ENCODE measurements at places on chromosomes 16 and 17. TPM values are rescaled to one million over a fixed set of nuclear protein-coding genes. Genes with fewer than 3 reads are reported as not detected.
A peak's percentile ranks its signal among the peaks of the same experiment; 100 is the strongest.

- no peak for DNase-seq
Measured at GRCh38 chr16:28179354-28179753, 32.4 kb downstream of the XPO6 start.

- peak; percentile 92 for DNase-seq
Measured at GRCh38 chr17:59093702-59094231, 12.9 kb downstream of the TRIM37 start.

DNA sequence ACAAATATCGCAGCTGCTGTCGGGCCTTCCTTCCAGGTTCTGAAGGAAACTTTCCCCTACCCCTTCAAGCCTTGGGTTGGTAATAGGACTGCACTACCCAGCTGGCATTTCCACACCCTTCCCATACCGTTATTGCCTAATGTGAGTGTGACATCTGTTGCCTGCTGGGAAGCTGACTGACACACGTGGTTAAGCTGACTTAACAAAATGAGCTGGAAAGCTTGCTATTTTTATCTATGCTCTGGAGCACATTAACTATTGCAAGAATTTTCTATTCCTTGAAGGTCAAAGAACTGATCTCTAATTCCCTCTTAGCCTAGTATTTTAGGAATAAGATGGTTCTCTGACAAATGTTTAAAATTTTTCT lies 79.5 kb downstream of the PMP22 start:
- DNase-seq = peak; percentile 5

TOX3 gene
- not detected for polyA plus RNA-seq

- no peak for DNase-seq
Measured at GRCh38 chr16:50509521-50510341, 38.5 kb upstream of the NKD1 start.

GRCh38 chr16:29825145-29826044 lies 5.1 kb downstream of the MVP start:
- peak; percentile 70 for DNase-seq

TNFRSF17 gene
- not detected for polyA plus RNA-seq

DNA sequence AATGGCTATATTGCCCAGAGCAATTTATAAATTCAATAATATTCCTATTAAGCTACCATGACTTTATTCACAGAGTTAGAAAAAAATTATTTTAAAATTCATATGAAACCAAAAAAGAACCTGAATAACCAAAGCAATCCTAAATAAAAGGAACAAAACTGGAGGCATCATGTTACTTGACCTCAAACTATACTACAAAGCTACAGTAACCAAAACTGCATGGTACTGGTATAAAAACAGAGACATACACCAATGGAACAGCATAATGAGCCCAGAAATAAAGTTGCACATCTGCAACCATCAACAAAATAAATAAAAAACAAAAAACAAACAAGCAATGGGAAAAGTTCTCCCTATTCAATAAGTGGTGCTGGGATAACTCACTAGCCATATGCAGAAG lies 203.2 kb downstream of the RGS9 start:
- DNase-seq = no peak

- DNase-seq = peak; percentile 31
Measured at GRCh38 chr16:83937922-83938885, 14.8 kb upstream of the OSGIN1 start.

DNA sequence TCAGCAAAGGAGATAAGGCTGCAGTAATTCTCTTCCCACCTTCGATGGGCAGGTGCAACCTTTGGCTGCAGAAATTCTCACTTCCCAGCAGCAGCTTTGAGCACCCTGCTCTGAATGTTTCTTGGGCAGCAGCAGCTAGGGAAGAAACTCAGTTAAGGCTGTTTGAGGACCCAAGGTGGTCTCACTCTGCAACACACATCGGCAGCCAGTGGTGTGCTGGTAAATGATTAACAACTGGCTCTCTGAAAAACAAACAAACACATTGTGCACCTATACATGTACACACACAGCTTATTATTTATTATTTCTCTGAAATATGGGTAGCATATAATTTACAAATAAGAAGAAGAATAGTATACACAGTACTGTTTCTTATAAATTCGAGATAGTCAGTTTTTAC lies 685.8 kb downstream of the WWOX start:
- no peak for DNase-seq

SGCA gene
- polyA plus RNA-seq = not detected

GRCh38 chr17:55059724-55060123 lies 91.2 kb downstream of the STXBP4 start:
- no peak for DNase-seq

- no peak for DNase-seq
Measured at GRCh38 chr17:75490173-75490743, 25.1 kb downstream of the CASKIN2 start.

NUP93 gene
- 87.8 TPM for polyA plus RNA-seq

SLC38A8 gene
- not detected for polyA plus RNA-seq

- peak; percentile 48 for DNase-seq
Measured at GRCh38 chr17:59848778-59849177, 44.0 kb downstream of the TUBD1 start.

DNA sequence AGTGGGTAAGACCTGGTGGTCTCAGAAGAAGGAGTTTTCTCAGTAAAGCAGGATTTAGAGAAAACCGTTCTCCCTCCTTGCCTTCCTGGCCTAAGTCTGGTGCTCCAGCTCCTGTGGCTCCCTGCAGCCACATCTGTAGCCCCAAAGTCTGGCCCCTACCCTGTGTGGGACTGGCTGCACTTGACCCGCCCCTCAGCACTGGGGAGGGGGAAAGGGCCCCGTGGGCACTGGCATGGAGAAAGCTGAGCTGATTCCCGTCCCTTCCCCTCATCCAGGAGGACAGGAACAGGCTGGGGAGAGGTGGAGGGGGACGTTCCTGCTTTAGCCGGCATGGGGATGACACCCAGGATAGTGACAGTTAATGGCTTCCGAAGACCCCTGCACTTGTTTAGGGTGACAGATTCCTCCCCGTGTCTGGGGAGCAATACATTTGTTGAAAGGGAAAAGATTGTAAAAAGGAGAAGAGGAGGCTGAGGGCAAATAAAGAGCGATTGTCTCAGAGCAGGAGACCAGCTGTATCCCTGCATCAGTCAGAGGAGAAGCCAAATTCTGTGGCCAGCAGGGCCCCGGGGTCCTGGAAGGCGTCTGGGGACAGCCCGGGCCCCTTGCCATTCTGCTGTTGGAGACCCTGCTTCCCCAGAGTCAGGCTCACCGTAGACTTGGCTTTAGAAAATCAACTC lies 37.9 kb downstream of the GRIN2C start:
- no peak for DNase-seq

PRMT7 gene
- polyA plus RNA-seq = 35.5 TPM

KCNJ16 gene
- polyA plus RNA-seq = 0.03 TPM

WNT9B gene
- not detected for polyA plus RNA-seq

- DNase-seq = no peak
Measured at GRCh38 chr17:4501295-4501949, 2.7 kb downstream of the SPNS2 start.

- DNase-seq = no peak
Measured at GRCh38 chr16:75572864-75573542, 6.8 kb downstream of the GABARAPL2 start.

GRCh38 chr16:19700319-19700781 lies 17.7 kb downstream of the KNOP1 start:
- no peak for DNase-seq

MT1M gene
- not detected for polyA plus RNA-seq

DNA sequence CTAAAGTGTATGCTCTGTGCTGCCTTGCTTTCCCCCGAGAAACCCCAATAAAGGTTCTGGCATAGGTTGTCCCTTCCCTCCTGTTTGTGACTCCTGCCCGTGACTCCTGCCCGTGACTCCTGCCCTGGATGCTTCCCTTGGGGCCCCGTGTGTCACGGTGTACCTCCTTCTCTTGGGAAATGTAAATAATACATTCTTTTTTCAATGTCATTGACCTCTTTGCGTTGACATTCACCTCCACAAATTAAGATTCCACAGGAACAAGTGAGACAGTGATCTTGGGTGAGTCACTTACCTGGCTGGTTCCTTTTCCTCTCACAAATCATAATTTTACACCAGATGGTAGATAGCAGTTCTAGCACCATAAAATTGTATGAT lies 632 bp downstream of the CCL15 start:
- DNase-seq = no peak
